ENCODE measurements at places on chromosomes 1 and 21.

DNA sequence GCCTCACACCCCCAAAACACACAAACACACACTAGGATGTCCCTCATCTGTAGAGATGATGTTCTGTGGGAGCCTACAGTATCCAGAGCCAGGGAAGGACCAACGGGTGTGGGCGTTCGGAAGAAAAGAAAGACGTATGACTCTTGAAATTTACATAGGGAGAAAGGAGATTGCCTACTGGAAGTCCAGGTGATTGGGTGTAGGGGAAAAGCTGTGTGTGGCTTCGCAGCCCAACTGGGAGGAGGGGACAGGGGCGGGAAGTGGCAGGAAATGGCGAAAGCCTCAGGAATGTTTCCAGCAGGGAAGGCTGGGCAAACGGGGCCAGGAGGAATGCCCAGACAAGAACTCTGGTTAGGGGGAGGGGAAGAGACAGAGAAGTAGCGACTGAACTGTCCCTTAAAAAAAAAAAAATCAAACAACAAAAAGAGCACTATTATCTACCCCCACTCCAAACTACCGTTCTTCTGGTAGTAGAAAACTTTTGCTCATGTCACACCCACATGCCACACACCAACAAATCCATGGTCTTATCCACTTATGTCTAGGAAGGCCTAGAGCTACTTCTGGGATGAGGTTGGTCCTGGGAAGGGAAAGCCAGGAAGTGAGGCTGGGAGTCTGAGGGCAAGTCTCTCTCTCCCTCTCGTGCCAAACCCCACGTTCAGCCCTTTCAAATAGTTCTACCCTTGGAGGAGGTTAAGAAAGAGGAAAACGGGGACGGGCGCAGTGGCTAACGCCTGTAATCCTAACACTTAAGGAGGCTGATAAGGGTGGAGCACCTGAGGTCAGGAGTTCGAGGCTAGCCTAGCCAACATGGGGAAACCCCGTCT, 1.8 kb upstream of the CKS1B start:
- DNase-seq, result no peak

DNA sequence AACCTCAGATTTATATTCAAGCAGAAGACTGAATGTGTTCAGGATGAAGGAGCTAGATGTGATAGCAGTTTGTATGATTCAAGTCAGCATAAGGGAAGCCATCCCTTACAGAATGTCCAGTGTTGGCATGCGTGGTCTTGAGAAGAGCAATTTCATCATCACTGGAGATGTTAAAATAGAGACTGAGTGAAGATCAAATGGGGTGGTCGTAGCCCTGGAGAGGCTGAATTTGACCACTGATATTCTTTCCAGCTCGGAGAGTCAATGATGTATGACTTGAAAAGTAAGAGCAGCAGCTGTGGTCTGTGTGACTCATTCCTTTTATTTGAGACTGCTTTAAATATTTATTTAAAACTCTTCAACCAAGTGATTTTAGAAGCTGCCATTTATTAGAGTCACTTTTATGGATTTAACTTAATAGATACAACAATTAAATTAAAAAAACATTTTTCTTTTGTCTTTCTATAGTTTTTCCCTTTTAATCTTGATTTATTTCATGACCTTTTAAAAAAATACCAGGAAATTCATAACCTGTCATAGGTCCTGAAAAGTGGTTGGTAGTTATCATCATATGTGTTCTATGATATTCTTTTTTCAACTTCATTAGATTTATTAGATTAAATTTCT, 15.5 kb downstream of the FMN2 start:
- no peak for DNase-seq

GRCh38 chr1:81695741-81696140, 105.0 kb upstream of the ADGRL2 start:
- no peak for DNase-seq

- DNase-seq, result no peak
Observed at GRCh38 chr1:1239614-1240347, 6.7 kb downstream of the C1QTNF12 start.

- DNase-seq, result no peak
Observed at GRCh38 chr1:43435146-43436145, 18.3 kb downstream of the HYI start.

- no peak for DNase-seq
Observed at GRCh38 chr1:25797939-25798338, 2.1 kb upstream of the SELENON start.

DNA sequence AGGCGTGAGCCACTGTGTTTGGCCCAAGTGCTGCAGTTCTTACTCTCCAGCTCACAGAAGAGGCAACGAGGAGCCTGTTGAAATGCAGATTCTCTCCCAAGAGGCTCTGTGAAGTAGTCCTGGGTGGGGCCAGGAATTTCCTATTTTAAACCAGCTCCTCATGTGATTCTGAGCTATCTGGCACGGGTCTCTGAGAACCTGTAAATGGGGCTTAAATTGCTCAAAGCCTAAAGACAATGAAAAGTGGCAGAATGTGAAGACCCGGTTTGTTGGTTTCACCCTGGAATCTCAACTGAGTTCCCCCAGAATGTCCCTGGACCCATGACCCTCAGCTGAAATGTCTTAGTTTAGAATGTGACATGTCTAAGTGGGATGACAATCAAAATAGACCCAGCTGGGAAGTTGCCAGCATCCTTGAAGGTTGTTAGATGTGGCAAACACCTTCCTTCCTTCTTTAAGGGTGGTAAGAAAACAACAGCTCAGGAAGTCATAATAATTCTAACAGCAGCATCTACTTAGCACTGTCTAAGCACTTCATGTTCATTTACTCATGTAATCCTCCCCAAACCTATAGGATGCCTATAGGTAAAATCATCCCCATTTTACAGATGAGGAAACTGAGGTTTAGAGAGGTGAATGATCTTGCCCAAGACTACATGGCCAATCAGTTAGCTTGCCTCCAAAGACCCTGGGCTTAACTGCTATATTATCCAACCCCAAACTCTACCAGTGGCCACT, 20.9 kb upstream of the ATP5PO start:
- DNase-seq, result peak; percentile 45

DNA sequence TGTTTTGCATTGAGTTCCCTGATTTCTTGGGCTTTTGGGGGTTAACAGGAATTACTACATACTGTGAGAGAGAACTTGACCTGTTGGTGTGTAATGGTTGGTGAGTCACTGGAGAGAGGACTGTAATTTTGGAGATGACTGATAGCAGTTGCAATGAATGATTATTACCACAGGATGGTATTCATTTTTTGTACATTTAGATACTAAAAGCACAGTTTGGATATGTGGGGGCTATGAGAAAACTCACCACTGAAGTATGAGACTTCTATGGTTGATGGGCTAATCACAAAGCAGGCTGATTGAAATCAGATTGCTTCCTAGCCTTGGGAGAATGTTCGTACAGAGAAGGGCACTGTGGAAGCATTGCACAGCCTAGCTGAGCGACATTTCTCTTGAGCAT, 1571.3 kb upstream of the PRMT6 start:
- no peak for DNase-seq

Data from T-helper 9 cell (primary cell).